ENCODE measurements at places on chromosomes 3 and 15.

DNA sequence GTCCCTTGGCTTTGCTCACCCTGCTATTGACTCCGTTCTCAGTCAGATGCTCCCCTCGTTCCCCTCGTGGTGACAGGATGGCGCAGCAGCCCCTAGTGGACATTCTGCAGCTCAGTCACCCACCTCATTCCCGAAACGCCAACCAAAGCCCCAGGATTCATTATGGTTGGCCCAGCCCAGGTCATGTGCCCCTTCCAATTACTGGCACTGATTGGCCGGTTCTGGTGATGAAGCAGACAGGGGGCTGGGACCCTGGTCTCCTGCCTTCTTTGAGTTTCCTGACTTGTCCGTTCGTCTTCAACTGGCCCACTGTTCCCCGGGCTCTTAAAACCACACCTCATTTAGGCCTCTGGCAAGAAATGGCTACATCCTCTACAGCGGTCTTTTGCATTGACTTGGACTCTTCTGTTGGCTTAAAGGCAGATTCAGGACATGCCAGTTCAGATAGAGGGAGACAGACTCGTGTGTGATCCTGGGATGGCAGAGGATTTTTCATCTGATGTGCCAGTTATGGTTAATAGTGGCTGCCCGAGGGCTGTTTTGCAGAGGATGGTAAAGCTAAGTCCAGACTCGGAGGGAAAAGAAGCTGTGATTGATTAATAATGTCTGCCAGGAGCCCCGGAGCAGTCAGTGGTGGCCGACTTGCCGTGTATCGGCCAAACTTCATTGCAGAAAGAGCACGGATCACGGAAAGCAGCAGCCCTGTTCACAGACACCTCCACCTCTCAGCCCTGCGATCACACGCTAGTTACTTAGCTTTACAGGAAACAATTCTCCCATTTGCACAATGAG, 37.8 kb downstream of the LSM3 start:
- DNase-seq: no peak

DNA sequence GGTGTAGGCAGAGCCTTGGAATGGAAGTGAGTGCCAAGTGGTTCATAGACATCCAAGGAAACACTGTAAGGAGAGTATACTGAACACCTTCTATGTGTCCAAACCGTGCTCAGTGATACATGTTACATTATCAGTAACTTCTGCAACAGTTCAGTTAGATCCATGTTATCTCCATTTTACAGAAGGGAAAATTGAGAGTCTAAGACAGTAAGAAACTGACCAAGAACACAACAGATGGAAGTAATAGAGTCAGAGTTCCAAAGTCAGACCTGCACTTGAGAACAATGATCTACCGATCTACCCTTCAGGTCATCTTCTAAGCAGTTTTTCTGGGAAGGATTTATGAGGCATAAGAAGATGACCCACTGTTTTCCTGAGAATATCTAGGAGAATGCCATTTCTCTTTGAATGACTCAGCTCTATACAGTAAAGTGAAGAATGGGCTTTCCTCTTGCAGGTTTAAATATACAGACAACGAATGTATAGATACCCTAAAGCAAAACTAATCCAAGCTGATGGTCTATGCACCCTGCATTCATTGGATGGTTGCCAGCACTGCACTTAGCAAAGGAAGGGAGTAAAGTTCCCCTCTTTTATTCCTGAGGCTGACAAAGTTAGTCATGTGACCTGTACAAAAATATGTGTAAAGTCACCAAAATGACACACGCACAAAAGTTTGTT, 604.1 kb upstream of the MDFIC2 start:
- no peak for DNase-seq

- DNase-seq: no peak
These were observed 61.5 kb downstream of the SLCO2A1 start for GRCh38 chr3:133967992-133968892.

DNA sequence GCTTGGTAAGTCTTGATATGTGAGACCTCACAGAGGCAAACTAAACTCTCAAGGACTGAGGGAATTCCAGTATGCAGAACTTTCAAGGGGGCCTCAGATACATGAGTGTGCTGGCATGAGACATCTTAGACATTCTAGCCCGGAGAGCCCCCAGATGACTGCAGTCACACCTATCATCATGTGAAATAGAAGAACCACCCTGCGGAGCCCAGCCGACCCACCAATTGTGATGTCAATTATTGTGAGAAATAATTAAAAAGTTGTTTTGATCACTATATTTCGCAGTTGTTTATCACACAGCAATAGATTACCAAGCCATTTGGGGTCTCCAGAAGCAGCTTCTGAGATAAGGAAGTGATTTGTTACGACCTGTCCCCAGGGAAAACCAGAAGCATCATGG, 55.3 kb upstream of the CD47 start:
- no peak for DNase-seq

GRCh38 chr3:30440880-30441279, 165.5 kb upstream of the TGFBR2 start:
- no peak for DNase-seq

- DNase-seq: no peak
These were observed 103.8 kb upstream of the IL12A start for GRCh38 chr3:159884661-159885402.

GRCh38 chr3:16132928-16133327, 41.6 kb upstream of the GALNT15 start:
- no peak for DNase-seq

GRCh38 chr3:72033666-72034428, 248.9 kb upstream of the PROK2 start:
- no peak for DNase-seq

GRCh38 chr3:104510131-104510849, 856.4 kb upstream of the ALCAM start:
- no peak for DNase-seq

DNA sequence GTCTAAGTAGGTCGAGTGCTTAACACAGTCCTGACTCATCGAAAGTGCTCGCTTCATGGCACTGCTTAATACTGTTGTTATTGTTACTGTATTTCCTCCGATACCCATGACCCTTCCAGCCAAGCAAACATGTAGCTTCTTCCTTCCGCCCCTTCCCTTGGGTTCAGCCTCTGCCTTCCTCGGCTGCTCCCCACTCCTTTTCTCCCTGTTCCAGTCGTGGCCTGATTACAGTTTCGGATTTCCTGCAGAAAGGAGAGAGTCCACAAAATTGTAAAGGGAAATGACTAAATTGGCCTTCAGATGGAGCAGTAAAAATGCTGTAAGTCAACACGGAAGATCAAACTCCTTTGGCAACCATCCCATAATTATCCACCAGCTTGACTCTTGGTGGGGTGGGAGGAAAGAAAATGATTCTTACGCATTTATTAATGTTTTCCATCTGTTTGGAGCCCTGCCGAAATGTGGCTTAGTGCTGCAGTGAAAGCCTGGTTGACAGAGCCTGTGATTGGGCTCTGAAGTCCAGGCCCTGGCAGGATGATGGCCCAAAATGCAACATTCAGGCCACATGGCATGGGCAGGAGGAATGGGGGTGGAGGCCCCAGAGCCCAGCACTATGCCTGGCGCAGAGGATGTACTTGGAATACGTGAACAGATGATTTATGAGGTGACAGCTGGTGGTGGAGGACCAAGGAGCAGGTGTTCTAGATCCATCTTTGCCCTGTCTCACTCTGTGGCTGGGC, 37.6 kb downstream of the FAM3D start:
- DNase-seq: no peak

DNA sequence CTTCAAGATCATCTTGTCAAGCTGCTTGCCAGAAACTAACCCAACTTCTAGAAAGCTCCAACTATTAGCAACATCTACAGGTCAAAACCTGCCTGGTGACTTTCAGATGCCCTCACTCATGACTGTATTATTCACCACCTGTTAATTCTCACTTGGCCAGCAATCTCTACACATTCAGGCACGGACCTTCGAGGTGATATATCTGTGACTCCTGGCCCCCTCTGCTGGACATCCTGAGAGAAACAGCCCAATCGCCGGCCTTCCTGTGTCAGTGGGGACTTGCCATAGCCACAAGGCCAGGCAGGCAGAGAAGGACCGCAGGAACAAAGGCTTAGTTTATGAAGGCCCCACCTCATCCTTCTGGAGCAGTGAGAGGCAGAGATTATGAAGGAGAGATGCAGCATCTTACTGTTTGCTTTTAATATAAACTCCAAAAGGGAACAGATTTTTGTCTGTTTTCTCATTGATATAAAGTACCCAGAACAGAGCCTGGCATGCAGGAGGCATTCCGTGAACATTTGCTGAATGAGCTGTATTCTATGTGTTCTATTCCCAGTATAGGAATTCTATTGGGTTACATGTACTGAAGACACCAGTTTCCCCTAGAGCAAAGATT, 24.4 kb upstream of the OCA2 start:
- DNase-seq: no peak

- DNase-seq: no peak
These were observed 104.1 kb downstream of the TPRA1 start for GRCh38 chr3:127486321-127486944.

GRCh38 chr3:36433511-36433910, 53.2 kb downstream of the STAC start:
- no peak for DNase-seq

DNA sequence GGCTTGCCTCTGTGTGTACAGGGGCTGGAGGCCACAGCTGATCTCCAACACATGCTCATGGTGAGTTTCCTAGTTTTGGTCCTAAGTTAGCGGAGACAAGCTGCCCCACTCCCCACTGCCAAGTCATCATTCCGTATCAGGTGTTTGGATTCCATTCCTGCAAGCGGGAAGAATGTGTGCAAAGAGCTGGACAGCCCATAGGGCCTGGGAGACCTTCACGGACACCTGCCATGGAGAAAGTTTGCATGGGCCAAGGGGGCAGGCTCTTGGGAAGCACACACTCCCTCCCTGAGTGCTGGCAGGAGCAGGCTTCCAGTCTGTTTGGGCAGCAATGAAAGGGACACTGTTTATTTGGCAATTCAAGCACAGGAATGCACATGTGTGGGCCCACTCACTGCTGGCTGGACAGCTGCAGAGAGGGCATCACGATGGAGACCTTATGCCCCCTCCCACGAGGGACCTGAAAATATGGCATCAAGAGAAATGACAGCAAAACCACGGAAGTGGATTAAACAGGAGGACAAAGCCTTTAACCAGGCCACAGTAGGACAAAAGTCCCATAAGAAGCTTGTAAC, 149.7 kb downstream of the KLF13 start:
- no peak for DNase-seq

GRCh38 chr3:105353485-105354161, 13.1 kb upstream of the ALCAM start:
- no peak for DNase-seq

- DNase-seq: no peak
These were observed 618.9 kb upstream of the KCNMB2 start for GRCh38 chr3:177917234-177917861.

GRCh38 chr3:159607856-159608255, 380.8 kb upstream of the IL12A start:
- DNase-seq: no peak
